ENCODE measurements at places on chromosomes 2 and 18. TPM values are rescaled to one million over a fixed set of nuclear protein-coding genes. Genes with fewer than 3 reads are reported as not detected.

- no peak for DNase-seq
Measured at GRCh38 chr2:128867936-128868636, 549.4 kb upstream of the HS6ST1 start.

- DNase-seq: no peak
Measured at GRCh38 chr18:59717291-59717690, 20.1 kb upstream of the CCBE1 start.

PAX8 gene
- 14.5 TPM for polyA plus RNA-seq

DNA sequence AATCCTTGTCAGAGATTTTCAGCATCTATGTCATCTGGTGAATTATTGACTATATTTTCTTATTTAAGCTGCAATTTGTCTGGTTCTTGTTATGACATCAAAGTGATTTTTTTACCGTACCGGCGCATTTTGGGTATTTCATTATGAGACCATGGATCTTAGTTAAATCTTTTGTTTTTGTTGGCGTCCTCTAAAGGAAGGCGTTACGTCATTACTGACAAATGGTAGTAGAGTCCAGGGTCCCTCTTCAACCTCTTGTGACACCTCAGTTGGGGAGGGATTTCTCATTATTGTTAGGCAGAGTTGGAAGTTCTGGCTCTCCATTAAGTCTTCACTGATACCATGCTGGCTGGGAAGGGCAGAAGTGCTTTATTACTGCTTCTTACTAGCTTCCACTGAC, 175.8 kb upstream of the MMADHC start:
- DNase-seq: no peak

DNA sequence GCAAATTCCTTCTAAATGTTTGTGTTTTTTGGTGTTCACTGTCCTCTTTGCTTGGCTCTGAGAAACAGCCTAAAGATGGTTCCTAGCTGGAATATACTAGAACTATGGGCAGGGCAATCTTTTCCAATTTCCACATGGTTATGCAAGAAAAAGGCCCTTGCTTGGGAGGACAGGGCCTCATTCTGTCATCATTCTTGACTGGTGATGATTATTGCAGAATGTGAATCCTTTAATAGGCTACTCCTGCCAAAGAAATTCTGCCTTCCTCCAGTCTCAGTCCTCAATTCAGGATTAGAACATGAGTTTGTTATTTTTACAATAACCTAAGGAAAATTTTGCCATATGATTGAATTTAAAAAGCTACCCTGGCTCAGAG, 218.7 kb downstream of the HNMT start:
- DNase-seq: no peak

- DNase-seq: no peak
Measured at GRCh38 chr2:80393991-80394390, 89.4 kb upstream of the LRRTM1 start.

SP110 gene
- polyA plus RNA-seq: 37.1 TPM

- DNase-seq: peak; percentile 30
Measured at GRCh38 chr2:109242654-109243331, 113.8 kb downstream of the SH3RF3 start.

DNA sequence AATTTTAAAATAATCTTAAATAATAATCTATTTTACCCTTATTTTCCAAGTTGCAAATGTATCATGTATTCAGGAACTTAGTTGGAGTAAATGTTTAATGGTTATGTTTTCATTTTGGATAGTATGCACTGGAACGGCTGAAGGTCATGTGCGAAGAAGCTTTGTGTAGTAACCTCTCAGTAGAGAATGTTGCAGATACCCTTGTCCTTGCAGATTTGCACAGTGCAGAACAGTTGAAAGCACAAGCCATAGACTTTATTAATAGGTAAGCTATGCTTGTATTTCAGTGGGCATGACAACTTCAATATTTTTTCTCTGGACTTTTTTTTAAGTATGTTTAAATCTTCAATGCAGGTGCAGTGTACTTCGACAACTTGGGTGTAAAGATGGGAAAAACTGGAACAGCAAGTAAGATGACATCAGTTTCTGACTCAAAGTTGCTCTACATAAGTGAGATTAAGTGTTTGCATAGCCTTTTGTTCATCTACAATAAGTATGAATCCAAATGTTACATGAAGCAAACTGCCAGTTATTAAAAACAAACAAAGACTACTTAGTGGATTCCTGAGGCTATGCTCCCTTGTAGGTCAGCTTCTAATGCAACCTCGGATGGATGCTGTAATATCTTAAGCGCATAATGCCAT, 63.1 kb downstream of the SPOPL start:
- peak; percentile 20 for DNase-seq

ANKRD30BL gene
- 0.63 TPM for polyA plus RNA-seq

ACKR3 gene
- polyA plus RNA-seq: 38.1 TPM

DNA sequence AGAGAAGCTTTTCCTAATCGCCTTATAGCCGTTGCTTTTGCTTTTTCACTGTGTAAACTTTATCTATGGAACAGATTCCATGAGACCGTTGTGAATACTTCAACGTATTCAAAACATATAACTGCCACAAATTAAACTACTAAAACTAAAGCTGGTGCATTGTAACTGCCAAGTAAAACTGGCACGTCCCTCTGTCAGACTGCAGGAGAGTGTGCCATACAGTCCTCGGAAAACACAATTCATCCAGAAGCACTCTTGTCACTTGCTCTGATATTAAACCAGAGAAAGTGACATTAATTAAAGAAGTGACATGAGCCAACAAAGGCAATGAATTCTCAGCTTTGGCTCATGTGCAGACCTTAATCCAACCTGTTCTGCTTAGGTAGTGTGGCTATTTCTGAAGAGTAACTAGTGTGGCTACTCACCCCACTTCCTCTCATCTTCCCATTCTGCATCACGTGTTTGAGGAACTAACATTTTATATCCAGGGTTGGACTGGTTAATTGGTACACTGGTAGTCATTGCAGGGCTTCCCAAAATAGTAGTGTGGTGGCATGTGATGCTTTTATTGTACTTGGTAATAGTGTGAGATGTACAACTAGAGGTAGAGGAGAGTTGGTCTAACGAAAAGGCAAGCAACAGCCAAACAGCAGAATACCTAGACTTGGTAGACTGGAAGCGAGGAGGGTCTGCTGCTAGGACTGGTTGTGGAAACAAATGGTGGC, 9.7 kb downstream of the VRK2 start:
- no peak for DNase-seq

- no peak for DNase-seq
Measured at GRCh38 chr2:100254646-100255210, 67.6 kb downstream of the LONRF2 start.

- DNase-seq: no peak
Measured at GRCh38 chr2:173126819-173127218, 51.2 kb downstream of the MAP3K20 start.
